CD8-positive, alpha-beta T cell (primary cell): ENCODE measurements at places on chromosomes 7 and 10.

GRCh38 chr10:35637462-35637861 lies 4.6 kb downstream of the FZD8 start:
- no peak for DNase-seq

DNA sequence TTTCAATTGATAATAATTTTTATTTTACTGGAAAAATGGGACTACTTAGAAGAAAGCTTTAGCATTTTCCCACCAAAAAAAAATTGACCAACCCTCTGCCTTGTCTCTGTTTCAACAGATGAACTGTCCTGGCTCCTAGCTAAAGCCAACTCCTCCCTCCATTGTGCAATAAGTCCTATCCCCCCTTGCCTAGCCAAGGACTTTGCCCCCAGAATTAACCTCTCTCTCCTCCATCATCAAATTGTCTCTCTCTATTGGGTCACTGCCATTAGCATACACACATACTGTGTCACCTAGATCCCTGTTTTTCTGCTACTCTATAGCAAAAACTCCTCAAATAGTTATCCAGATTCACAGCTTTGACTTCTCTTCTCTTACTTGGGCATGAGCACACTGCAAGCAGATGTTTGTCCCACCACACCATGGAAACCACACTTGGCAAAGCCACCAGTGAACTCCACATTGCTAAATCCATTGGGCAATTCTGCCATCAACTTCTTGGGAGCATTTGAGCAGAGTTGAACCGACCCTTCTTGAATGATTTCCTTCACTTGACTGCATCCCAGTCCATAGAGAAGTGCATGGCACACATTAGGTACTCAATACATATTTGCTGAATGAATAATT lies 91.4 kb upstream of the NEBL start:
- no peak for DNase-seq

GRCh38 chr7:116142374-116142773 lies 68.0 kb upstream of the TES start:
- DNase-seq = no peak

GRCh38 chr10:12973149-12973718 lies 28.3 kb downstream of the CCDC3 start:
- DNase-seq = no peak

- peak; percentile 62 for DNase-seq
These were observed 8.4 kb upstream of the PGAM2 start for GRCh38 chr7:44073664-44074348.

DNA sequence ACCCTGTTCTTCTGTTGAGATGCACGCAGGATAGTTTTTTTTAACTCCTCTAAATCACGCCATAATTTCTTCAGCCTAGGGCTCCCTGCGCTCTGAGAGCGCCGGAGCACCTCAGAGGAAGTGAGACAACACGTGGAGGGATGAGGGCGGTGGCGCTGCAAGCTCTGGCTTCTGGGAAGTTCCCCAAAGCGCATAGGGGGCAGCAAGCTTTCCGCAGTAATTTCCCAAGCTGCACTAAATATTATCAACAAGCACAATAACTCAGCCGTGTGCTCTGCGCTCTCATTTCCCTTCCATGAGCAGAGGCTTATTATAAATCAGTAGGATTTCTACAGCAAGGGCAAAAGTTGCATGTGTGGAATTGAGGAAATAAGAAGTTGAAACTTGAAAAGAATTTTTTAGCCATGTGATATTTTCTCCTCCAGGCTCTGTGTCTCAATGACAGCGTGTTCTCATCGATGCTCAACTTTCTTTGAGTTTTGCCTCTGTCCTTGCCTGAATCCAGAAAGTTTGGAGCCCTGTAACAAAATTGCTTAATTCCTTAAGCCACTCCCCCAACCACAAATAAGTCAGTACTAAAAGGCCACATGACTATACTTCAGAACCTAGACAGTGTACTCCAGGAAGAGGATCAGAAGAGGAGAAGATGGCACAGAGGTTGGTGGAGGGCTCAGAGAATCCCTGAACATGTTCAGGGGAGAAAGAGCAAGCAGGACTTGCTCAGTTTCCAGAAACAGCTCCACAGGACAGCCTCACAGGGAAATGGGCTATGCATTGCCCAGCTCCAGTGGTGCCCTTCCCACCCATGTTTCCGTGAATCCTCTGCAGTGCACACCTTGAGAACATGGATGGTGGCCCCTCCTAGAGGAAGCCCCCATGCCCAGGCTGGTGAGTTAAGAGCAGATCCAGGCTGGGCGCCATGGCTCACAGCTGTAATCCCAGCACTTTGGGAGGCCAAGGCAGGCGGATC lies 221.5 kb upstream of the GHITM start:
- no peak for DNase-seq

GRCh38 chr10:4846775-4847174 lies 20.8 kb downstream of the AKR1E2 start:
- DNase-seq = no peak

DNA sequence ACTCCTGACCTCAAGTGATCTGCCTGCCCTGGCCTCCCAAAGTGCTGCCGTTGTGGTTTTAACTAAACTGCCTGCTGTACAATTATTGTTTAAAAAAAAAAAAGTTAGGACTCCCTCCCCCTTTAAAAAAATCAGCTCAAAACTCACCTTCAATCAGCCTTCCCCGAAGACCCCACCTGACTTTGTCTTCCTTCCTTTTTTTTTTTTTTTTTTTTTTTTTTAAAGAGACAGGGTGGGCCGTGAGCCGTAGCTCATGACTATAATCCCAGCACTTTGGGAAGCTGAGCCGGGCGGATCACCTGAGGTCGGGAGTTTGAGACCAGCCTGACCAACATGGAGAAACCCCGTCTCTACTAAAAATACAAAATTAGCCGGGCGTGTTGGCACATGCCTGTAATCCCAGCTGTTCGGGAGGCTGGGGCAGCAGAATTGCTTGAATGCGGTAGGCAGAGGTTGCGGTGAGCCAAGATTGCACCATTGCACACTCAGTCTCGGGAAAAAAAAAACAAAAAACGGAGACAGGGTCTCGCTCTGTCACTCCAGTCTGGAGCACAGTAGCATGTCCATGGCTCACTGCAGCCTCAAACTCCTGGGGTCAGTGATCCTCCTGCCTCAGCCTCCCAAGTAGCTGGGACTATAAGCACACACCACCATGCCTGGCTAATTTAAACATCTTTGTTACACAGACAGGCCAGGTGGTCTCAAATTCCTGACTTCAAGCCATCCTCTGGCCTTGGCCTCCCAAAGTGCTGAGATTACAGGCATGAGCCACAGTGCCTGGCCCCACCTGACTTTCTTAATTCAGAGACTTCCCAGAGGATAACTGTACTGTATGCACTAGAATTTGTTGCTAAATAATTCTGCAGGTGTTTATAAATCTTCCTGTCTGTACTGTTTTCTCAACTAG lies 3.2 kb downstream of the FIS1 start:
- no peak for DNase-seq

- no peak for DNase-seq
These were observed 30.0 kb downstream of the CHCHD3 start for GRCh38 chr7:133051719-133052400.

- DNase-seq = peak; percentile 43
These were observed 90.2 kb downstream of the UBE3C start for GRCh38 chr7:157228864-157229422.

GRCh38 chr10:132397671-132398565 lies 918 bp downstream of the PWWP2B start:
- DNase-seq = peak; percentile 21

DNA sequence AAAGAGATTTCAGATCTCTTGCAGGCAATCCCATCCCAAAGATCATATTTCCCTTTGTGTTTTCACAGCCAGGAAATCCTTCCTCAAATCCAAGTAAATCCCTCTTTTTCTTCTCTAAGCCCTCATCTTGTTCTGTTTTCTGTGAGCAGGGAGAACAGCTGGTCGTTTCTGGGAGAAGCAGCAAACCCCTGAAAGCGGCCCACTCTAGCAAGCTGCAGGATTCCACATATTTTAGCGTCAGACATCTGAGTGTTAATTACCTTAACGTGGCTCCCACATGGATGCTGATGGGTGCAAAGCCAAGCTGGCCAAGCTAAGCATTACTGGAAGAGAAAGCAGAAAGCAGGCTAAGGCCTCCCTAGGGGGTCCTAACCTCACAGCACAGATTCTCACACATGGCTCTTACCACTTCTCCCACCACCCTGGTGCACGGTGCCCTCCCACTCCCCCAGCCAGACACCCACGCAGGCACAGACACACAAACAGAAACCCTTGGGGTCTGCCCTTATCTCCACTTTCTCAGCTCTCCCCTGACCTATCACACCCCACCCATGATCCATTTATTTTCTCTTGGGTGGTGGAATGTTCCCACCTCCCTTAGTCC lies 551.0 kb upstream of the AUTS2 start:
- DNase-seq = no peak

DNA sequence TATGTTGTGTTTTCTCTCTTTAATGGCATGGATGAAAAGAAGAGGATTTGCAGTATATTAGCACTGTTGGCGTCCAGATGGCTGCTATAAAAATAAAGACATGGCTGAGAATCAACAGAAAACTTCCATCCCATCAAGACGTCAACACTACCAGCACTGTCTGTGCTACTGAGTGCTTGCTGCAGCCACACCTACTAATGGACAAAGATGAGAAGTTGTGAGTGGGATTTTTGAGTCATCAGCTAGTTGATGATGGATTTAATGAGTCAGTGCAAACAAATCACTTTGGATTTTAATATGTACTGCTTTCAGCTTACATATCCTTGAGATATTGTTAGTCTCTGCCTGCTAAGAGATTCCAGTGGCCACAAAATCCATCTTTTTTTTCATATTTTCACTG lies 631.0 kb upstream of the ANKRD30A start:
- no peak for DNase-seq

DNA sequence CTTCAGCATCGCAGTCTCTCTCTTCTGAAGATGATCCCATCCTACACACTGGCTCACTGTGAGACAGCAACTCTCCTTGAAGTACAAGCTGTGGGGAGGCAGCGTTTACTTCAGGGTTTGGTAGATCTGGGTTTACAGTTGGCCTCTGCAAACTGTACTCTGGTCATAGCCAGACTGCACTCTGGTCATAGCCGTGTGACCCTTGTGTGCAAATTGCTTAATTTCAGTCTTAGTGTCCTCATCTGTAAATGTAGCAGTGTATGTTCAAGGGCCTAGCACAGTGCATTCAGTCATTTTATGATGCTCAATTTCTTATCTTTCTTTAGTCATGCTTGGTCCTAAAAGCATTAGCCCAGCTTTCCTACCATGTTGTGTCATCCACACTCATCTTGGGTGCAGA lies 188.2 kb downstream of the LRMDA start:
- DNase-seq = no peak

- no peak for DNase-seq
These were observed 119.0 kb downstream of the ZPBP start for GRCh38 chr7:49974035-49974434.

GRCh38 chr10:15856328-15857015 lies 3.8 kb downstream of the MINDY3 start:
- DNase-seq = no peak

GRCh38 chr7:38427279-38427955 lies 154.0 kb upstream of the TARP start:
- DNase-seq = no peak

DNA sequence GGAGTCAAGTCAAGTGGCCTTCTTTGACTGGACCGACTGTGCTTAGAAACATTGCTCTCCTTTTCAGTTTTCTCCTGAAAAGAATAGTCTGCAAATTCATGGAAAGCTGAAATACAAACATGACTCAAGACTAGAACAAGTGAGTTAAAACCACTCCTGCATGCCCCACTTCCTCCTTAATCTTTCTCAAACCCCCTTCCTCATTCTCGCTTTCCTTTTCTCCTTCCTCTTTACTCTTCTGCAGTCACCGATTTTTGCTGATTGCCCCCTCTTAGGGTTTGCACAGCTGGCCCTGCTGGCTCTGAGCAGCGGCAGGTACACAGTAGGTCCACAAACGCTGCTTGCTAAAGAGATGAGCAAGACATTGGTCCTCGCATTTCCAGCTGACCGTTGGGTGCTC lies 34.8 kb upstream of the MKI67 start:
- no peak for DNase-seq

GRCh38 chr7:129951226-129952085 lies 1.3 kb downstream of the UBE2H start:
- peak; percentile 12 for DNase-seq

DNA sequence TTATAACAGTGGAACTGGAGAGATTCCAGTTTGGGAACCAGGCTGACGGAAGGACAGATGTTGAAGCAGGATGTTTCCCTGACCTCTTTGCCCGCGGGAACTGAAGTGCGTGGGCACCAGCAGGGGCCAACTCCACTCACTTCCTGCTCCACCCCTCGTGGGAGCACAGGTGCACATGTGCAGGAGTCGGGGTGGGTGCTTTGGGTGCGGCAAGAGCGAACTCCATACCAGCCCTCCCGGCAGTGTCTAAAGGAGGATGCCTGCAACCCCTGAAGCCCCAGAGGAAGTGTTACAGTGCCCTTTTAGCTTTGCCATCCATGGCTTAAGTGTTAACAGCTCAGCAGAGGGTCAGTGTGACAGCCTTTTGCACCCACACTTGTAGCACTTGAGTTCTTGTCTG lies 27.4 kb upstream of the UBE3C start:
- DNase-seq = no peak

GRCh38 chr10:123132576-123133477 lies 2.9 kb upstream of the HMX3 start:
- DNase-seq = peak; percentile 82
